ENCODE measurements at places on chromosomes 7 and 10. TPM values are rescaled to one million over a fixed set of nuclear protein-coding genes. Genes with fewer than 3 reads are reported as not detected.
A peak's percentile ranks its signal among the peaks of the same experiment; 100 is the strongest.

AMZ1 gene
- 2.7 TPM for total RNA-seq

CPXM2 gene
- 16.0 TPM for total RNA-seq

UFSP1 gene
- 3.0 TPM for total RNA-seq

BMPR1A gene
- 42.6 TPM for total RNA-seq

NXPH1 gene
- total RNA-seq = 0.37 TPM

GRCh38 chr7:65980478-65981250 is 1.3 kb downstream of the GUSB start:
- no peaks in the 10 kb centered on the region for H3K36me3 ChIP-seq
- H3K4me1 ChIP-seq = peaks cover 11% of the 10 kb centered on the region
- peak; percentile 52 for DNase-seq
- H3K27ac ChIP-seq = no peak overlapping the region
- no peaks in the 10 kb centered on the region for H3K27me3 ChIP-seq

DNA sequence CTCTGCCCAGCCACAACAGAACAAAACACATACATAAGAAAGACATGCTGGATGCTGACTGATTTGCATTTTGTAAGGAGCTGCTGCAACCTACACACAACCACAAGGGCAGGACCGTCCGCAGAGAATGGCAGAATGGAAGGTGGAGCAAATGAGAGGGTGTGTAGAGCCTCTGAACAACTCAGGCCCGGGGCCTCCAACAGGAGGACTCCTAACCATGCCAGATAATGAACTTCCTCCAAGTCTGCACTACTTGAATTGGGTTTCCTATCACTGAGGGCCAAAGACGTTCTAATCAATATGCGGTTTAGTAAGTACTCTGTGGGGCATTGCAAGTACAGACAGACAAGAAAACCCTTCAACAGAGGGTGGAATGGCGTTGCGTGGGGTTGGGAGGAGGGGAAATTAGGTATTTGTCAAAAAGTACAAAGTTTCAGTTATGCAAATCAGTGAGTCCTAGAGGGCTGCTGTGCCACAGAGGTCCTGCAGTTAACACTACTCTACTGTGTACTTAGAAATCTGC is 14.6 kb downstream of the VOPP1 start:
- no peaks in the 10 kb centered on the region for H3K27me3 ChIP-seq
- DNase-seq = no peak
- H3K4me1 ChIP-seq = no peaks in the 10 kb centered on the region

DNA sequence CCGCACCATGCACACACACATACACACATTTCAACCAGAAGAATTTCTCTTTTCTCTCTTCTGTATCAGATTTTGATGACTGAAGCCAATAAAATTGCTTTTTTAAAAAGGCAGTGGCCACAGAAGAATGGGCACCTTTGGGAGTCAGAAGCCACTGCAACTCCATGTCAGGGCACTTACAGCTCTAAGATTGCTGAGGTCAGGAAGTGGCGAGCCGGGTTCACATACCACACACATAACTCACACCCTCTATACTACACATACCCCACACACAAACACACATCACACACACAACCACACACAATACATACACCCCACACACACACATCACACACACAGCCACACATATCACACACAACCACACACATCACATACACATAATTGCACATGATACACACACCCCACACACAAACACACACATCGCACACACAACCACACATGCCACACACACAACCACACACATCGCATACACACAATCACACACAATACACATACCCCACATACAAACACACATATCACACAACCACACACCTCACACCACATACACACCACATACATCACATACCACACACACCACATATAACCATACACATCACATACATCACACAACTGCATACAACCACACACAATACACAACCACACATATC is 31.2 kb downstream of the GPRIN2 start:
- no peak overlapping the region for H3K27ac ChIP-seq
- H3K36me3 ChIP-seq = no peaks in the 10 kb centered on the region
- peaks cover 14% of the 10 kb centered on the region for H3K4me1 ChIP-seq
- H3K4me3 ChIP-seq = no peak overlapping the region
- H3K27me3 ChIP-seq = no peaks in the 10 kb centered on the region
- no peak for DNase-seq

GRCh38 chr7:39712751-39713150 is 89.4 kb downstream of the RALA start:
- H3K36me3 ChIP-seq = no peaks in the 10 kb centered on the region
- DNase-seq = no peak
- H3K27ac ChIP-seq = no peak overlapping the region
- no peak overlapping the region for H3K4me3 ChIP-seq
- peaks cover 3% of the 10 kb centered on the region for H3K4me1 ChIP-seq

DNA sequence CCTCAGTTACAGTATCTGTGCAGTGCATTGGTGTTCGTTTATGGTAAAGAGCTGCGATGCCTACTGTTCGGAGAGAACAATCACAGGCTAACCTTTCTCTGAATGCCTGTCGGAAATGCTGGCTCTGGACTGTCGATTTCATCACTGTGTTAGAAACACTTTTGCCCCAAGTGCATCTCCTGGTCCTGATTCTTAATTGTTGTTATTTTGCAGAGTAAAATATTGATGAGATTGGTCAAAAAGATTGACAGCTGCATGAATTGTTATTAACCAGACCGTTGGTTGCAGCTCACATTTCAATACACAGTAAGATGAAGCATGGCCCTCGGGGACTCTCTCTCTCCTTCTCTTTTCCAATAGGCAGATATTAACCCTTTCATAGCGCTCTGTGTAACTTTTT is 557.4 kb upstream of the ADARB2 start:
- no peak overlapping the region for H3K27ac ChIP-seq
- no peak overlapping the region for H3K4me3 ChIP-seq
- no peaks in the 10 kb centered on the region for H3K36me3 ChIP-seq
- no peaks in the 10 kb centered on the region for H3K27me3 ChIP-seq

DNA sequence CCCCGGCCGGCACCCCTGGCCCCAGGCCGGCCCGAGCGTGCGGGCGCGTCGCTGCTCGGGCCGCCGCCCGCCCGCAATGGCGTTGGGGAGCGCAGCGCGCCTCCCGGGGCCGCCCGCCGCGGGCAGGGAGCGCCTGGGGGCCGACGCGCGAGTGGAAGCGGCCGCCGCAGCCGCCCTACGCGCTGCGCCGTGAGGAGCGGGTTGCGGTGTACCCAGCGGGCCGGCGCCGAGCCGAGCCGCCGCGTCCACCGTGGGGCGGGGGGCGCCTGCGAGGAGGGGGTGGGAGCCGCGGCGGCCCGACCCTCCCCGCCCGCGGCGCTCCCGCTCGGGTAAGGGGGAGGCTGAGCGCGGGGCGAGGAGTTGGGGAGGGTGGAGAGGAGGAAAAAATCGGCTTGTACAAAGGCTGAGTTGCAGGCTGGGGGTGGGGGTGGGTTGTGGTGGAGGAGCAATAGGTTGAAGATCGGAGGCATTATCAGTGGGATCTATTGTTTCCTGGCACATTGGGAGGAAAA is 473 bp downstream of the PPP1R9A start:
- peak overlapping the region; percentile 84 for H3K27ac ChIP-seq
- no peaks in the 10 kb centered on the region for H3K36me3 ChIP-seq
- peaks cover 8% of the 10 kb centered on the region for H3K4me1 ChIP-seq
- no peak for DNase-seq

- H3K27ac ChIP-seq = no peak overlapping the region
- H3K27me3 ChIP-seq = no peaks in the 10 kb centered on the region
- no peak overlapping the region for H3K4me3 ChIP-seq
- H3K36me3 ChIP-seq = no peaks in the 10 kb centered on the region
- peak; percentile 55 for DNase-seq
Measured at GRCh38 chr7:1466524-1467271, 7.4 kb upstream of the MICALL2 start.

DNA sequence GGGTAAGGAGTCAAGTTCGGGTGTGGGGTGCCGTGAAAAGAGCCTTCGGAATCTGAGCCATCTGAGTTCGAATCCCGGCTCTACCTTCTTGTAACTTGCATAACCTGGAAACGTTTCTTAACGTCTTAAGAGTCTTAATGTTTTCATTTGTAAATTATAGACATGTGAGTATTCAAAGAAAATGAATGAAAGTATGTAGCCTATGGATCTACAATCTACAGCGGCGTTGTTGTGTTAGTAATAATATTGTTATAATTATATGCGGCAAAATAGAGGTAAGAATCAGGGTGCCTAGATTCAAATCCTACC is 559 bp downstream of the VTI1A start:
- no peak for DNase-seq
- peak overlapping the region; percentile 92 for H3K27ac ChIP-seq
- peaks cover 16% of the 10 kb centered on the region for H3K4me1 ChIP-seq
- H3K27me3 ChIP-seq = no peaks in the 10 kb centered on the region

DNA sequence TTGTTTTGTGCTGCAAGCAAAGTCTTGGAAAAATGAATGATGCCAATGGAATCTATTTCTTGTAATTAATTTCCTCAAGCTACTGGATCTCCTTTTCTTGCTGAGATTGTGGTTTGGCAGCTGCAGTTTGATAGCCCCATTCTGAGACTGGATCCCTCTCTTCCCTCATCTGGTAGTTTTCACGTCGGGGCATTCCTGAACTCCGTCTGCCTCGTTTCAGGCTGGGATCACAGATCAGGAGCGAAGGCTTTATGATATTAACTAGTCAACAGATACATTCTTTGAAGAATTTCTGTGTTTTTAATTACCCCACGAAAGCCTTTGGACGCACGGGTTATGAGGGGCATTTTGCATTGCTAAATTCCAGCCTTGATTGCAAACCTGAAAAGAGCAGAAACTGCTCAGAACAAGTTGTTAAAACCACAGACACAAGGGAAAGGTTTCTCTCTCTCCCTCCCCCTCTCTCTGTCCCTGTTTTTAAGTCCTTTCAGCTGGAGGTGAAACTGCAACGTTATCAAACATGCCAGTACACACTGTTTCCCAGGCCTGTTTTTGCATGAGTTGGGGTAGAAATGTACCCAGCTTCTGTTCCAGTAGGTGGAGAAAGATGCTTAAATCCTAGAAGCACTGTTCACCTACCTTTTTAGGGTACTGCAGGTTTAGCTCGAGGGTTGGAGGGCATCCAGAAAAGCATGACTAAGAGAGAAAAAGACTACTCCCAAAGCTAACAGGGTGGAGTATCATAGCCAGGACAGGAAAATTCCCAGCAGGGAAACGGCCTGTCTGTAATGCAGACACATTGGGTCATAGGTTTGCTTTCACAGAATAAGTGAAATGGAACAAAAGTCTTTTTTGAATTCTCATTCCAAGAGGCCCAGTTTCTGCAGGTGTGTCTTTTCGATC is 124.3 kb downstream of the CUX1 start:
- no peaks in the 10 kb centered on the region for H3K27me3 ChIP-seq
- H3K4me1 ChIP-seq = peaks cover 17% of the 10 kb centered on the region
- peak overlapping the region; percentile 78 for H3K27ac ChIP-seq
- H3K4me3 ChIP-seq = no peak overlapping the region
- H3K36me3 ChIP-seq = no peaks in the 10 kb centered on the region
- peak; percentile 44 for DNase-seq

GRCh38 chr10:107423903-107424302 is 259.4 kb upstream of the SORCS1 start:
- H3K27ac ChIP-seq = no peak overlapping the region
- no peaks in the 10 kb centered on the region for H3K27me3 ChIP-seq
- H3K4me1 ChIP-seq = no peaks in the 10 kb centered on the region
- no peak overlapping the region for H3K4me3 ChIP-seq
- H3K36me3 ChIP-seq = no peaks in the 10 kb centered on the region

- no peak for DNase-seq
- no peaks in the 10 kb centered on the region for H3K4me1 ChIP-seq
- no peaks in the 10 kb centered on the region for H3K36me3 ChIP-seq
- H3K27me3 ChIP-seq = no peaks in the 10 kb centered on the region
Measured at GRCh38 chr7:132551439-132551838, 24.8 kb downstream of the PLXNA4 start.

DNA sequence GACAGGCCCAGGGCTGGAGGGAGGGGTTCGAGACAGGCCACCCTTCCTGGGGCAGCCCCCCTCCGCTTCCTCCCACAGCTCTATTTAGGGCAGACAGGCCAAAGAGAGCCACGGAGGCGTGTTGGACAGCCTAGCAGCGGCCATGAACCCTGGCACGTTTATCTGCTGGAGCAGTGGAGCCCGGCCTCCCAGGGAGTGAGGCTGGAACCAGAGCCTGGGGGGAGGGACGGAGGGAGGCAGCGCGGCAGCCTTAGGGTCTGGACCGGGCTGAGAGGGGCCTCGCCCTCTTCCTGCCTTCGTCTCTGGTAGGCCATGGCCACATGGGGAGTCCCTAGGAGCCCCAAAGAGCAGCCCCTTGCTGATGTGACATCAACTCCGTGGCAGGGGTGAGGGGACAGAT is 17.1 kb downstream of the UNCX start:
- no peaks in the 10 kb centered on the region for H3K36me3 ChIP-seq
- peaks cover 12% of the 10 kb centered on the region for H3K4me1 ChIP-seq
- H3K4me3 ChIP-seq = no peak overlapping the region
- H3K27me3 ChIP-seq = peaks cover 5% of the 10 kb centered on the region

GRCh38 chr7:11232462-11232861 is 258.8 kb downstream of the PHF14 start:
- H3K4me3 ChIP-seq = no peak overlapping the region

DNA sequence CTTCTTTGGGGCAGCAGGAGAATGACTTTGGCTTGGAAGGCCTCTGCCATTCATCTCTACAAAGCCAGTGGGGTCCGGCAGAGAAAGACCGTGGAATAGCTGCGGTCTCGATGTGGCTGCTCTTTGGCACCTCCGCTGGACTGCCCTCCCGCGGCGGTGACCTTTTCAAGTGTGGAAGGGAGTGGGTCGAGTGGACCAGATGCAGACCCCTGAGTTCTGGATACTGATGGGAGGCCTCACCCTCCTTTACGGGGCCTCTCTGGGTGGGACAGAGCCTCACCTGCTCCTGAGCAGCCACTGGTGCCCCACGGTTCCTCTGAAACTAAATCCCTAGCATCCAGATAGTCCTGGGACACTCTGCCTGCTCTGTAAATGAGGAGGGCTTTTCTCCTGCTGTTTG is 113.1 kb downstream of the NT5C2 start:
- no peak overlapping the region for H3K4me3 ChIP-seq
- H3K4me1 ChIP-seq = no peaks in the 10 kb centered on the region
- no peaks in the 10 kb centered on the region for H3K27me3 ChIP-seq
- no peak overlapping the region for H3K27ac ChIP-seq
- H3K36me3 ChIP-seq = no peaks in the 10 kb centered on the region

DNA sequence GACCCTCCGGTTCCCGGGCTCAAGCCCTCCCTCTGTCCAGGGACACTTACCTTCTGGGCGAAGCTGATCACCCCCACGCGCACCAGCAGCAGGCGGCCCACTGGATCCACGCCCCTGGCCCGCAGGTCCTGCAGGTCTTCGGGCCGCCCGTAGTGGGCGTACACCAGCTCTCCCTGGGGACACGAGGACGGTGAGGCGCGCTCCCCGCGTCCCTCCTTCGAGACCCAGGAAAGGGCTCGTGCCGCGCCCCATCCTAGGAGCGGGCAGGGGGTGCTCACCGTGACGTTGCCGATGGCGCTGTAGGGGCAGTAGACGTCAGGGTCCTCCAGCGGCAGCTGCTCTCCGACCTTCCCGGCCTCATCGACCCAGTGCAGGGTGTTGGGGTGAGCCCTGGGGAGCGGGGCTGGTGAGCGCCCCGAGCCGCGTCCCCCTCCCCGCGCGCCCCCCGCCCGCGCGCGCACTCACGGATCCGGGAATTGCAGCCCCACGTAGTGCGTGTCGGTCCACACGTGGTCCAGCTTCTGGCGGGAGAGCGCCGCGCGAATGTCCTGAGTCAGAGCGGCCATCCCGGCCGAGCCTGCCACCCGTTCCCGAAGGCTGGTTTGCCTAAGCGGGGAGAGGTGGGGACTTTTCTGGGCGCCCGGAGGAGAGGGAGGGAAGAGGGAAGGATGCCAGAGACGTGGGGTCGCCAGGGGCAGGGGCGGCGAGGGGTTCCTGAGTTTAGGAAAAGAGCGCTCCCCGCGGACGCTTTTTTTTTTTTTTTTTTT is 8.2 kb downstream of the TFR2 start:
- no peak overlapping the region for H3K27ac ChIP-seq
- H3K4me3 ChIP-seq = peak overlapping the region; percentile 59
- H3K27me3 ChIP-seq = no peaks in the 10 kb centered on the region
- DNase-seq = peak; percentile 43
- peaks cover 5% of the 10 kb centered on the region for H3K4me1 ChIP-seq

All from testis (tissue), 5 donors.